ENCODE measurements at places on chromosomes 1 and 21.

- DNase-seq, result no peak
- H3K36me3 ChIP-seq, result no peaks in the 10 kb centered on the region
- H3K4me3 ChIP-seq, result no peak overlapping the region
- no peak overlapping the region for H3K27ac ChIP-seq
- H3K27me3 ChIP-seq, result no peaks in the 10 kb centered on the region
Observed at GRCh38 chr21:17697473-17697872, 84.8 kb upstream of the BTG3 start.

DNA sequence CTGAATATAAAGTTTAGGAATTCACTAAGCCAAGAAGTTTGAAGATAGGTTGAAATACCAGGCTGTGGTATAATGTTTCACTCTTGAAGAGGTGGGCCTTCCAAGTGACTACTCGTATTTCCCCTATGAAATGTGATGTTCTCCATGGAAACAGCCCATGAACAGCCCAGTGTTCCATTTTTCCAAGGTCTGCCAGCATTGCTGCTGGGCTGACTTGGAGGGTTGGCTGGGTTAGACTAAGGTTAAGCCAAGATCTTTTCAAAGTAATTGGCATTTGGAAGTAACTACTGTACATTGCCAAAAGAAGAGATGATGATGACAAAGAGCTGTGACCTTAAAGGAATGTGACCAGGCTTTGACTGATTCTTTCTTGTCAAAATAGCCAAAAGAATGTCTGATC lies 73.8 kb downstream of the RPE65 start:
- no peaks in the 10 kb centered on the region for H3K4me1 ChIP-seq
- no peak overlapping the region for H3K27ac ChIP-seq
- peaks cover 5% of the 10 kb centered on the region for H3K27me3 ChIP-seq
- DNase-seq, result no peak
- no peaks in the 10 kb centered on the region for H3K36me3 ChIP-seq

GRCh38 chr21:44583800-44584147 lies 3.4 kb upstream of the KRTAP10-5 start:
- no peaks in the 10 kb centered on the region for H3K36me3 ChIP-seq
- no peak overlapping the region for H3K4me3 ChIP-seq
- no peak overlapping the region for H3K27ac ChIP-seq
- no peaks in the 10 kb centered on the region for H3K27me3 ChIP-seq
- H3K4me1 ChIP-seq, result no peaks in the 10 kb centered on the region
- no peak for DNase-seq

DNA sequence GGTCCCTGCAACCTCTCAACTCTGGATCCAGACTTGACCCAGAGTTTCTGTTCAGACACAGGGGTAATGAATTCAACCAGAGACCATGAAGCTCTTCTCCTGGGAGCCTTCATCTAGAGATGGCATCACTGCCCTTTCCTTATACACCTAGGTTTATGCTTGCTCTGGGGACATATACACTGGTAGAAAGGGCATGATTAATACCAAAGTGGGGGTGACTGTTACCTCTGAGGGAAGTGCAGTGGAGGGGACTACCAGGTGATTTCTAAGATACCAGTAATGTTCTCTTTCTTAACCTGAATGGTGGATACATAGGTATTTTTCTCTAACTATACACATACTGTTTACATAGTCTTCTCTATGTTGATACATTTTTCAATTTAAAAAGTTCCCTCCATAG lies 48.4 kb downstream of the JAK1 start:
- DNase-seq, result no peak
- no peak overlapping the region for H3K27ac ChIP-seq
- H3K4me1 ChIP-seq, result peaks cover 9% of the 10 kb centered on the region
- no peaks in the 10 kb centered on the region for H3K36me3 ChIP-seq
- H3K4me3 ChIP-seq, result no peak overlapping the region

GRCh38 chr1:212205006-212205405 lies 80.2 kb upstream of the PPP2R5A start:
- H3K4me1 ChIP-seq, result no peaks in the 10 kb centered on the region
- H3K36me3 ChIP-seq, result no peaks in the 10 kb centered on the region
- H3K27me3 ChIP-seq, result no peaks in the 10 kb centered on the region

- no peaks in the 10 kb centered on the region for H3K4me1 ChIP-seq
- H3K27me3 ChIP-seq, result no peaks in the 10 kb centered on the region
- H3K36me3 ChIP-seq, result no peaks in the 10 kb centered on the region
Observed at GRCh38 chr1:107668762-107669161, 296.2 kb downstream of the VAV3 start.

- no peak for DNase-seq
- no peaks in the 10 kb centered on the region for H3K4me1 ChIP-seq
- no peak overlapping the region for H3K27ac ChIP-seq
Observed at GRCh38 chr21:35559829-35560225, 500.5 kb downstream of the SETD4 start.

- no peak overlapping the region for H3K4me3 ChIP-seq
- H3K27ac ChIP-seq, result no peak overlapping the region
- H3K36me3 ChIP-seq, result no peaks in the 10 kb centered on the region
- peaks cover 8% of the 10 kb centered on the region for H3K4me1 ChIP-seq
- DNase-seq, result peak; percentile 72
Observed at GRCh38 chr1:86753700-86754099, 49.3 kb downstream of the SH3GLB1 start.

- no peak for DNase-seq
- H3K4me3 ChIP-seq, result no peak overlapping the region
- H3K36me3 ChIP-seq, result no peaks in the 10 kb centered on the region
Observed at GRCh38 chr1:218249338-218250140, 35.6 kb upstream of the RRP15 start.

- DNase-seq, result no peak
- H3K36me3 ChIP-seq, result peaks cover 81% of the 10 kb centered on the region
- H3K4me1 ChIP-seq, result no peaks in the 10 kb centered on the region
Observed at GRCh38 chr21:40257342-40257741, 390.1 kb downstream of the PCP4 start.

DNA sequence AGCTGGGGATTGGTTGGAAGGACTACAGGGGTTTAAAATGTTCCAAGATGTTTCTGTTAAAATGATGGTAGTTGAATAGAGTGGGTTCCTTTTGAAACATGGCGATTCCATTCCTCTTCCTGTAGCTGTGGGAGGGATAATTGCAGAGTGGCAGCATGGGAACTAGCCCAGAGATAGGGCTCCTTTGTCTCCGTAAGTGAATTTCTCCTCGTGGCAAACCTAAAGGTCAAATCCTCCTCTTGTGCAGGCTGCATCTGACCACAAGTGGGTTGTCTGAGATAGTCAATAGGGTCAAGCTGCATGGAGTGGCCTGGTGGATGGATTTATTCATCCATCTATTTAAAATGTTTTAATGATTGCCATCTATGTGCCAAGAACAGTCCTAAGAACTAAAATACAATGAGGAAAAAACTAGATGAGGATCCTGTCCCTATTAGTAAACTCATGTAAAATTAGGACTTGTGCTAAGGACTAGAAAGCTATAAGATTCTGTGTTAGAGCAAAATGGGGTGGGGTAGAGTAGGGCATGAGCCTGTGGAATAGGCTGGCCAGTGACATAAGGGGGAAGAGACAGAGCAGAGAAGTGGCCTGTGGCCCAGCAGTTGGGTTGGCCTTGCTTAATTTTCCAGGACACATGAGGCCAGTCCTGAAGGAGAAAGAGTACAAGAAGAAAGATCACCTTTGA lies 89.1 kb upstream of the IVNS1ABP start:
- DNase-seq, result no peak
- no peaks in the 10 kb centered on the region for H3K36me3 ChIP-seq
- no peak overlapping the region for H3K4me3 ChIP-seq
- H3K4me1 ChIP-seq, result peaks cover 2% of the 10 kb centered on the region
- no peaks in the 10 kb centered on the region for H3K27me3 ChIP-seq

- no peaks in the 10 kb centered on the region for H3K4me1 ChIP-seq
- no peak overlapping the region for H3K4me3 ChIP-seq
- no peaks in the 10 kb centered on the region for H3K36me3 ChIP-seq
- H3K27me3 ChIP-seq, result no peaks in the 10 kb centered on the region
- no peak overlapping the region for H3K27ac ChIP-seq
- DNase-seq, result no peak
Observed at GRCh38 chr1:64755361-64755760, 10.5 kb downstream of the RAVER2 start.

DNA sequence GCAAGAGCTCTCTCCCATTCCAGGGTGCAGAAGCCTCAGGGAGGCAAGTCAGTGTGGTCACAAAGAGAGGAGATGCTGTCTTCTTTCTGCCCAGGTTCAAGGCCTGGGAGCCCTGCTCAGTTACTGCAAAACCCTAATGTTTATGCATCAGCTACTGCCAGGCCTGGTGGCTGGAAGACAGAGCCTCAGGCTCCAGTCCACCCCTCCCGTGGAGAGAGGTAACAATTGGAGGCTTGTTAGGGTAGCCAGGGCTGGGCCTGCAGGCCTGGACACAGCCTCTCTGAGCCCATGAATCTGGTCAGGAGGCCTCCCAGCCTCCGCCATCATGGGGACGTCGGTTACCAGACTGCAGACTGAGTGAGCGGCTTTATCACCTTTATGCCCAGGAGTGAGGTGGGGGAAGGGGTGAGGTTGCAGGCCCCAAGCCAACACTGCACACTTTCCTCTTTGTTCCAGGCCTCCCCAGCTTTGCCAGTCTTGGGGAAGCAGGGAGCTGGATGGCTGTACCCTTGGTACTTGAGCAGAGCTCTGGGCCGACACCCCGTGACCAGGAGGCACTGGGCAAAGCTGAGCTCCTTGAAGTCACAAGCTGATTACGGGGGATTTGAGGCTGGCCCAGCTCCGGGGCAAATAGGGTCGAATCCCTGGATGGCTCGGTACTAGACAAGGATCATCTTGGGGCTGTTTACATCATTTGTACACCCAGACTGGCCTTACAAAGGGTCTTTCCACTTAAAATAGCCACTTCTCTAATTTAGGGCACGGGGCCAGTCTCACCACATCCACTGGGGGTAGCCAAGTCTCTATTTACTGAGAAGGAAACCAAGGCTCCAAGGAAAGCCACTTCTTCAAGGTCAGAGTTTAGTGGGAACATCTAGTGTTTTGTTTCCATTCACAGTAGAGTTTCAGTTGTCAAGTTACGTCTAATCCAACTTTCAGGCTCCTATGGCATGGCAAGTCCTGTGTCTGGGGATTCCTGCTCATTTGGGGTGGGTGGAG lies 5.2 kb downstream of the SLC2A1 start:
- H3K27ac ChIP-seq, result peak overlapping the region; percentile 16
- H3K4me3 ChIP-seq, result no peak overlapping the region
- H3K4me1 ChIP-seq, result no peaks in the 10 kb centered on the region
- H3K27me3 ChIP-seq, result no peaks in the 10 kb centered on the region
- H3K36me3 ChIP-seq, result peaks cover 10% of the 10 kb centered on the region

DNA sequence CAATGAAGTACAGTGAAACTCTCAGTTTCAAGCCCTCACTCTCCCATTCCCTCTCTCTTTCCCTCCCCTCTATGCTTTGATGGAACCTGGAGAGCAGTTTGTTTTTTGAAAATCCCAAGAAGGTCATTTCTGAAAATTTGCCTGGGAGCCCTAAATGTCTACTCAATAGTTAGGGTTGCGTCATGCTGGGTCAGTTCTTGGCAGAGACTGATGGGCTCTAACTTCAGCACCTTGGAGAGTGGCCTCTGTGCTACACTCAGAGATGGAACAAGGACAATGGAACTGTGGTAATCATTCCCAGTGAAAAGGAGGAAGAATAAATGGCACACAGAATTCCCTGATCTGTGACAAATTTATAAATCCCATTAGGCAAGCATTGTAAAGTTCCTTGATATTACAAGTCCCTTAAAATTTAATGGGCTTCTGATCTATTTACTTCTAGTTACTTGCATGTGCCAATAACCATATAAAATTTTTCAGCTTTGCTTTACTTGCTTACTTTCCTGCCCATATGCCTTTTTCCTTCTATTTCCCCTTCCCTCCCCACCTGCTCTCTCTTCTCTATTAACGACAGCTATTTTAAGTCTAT lies 182.9 kb upstream of the KCND3 start:
- peak; percentile 87 for DNase-seq
- H3K27me3 ChIP-seq, result peaks cover 68% of the 10 kb centered on the region
- no peaks in the 10 kb centered on the region for H3K36me3 ChIP-seq
- H3K4me1 ChIP-seq, result peaks cover 8% of the 10 kb centered on the region
- no peak overlapping the region for H3K4me3 ChIP-seq
- no peak overlapping the region for H3K27ac ChIP-seq

DNA sequence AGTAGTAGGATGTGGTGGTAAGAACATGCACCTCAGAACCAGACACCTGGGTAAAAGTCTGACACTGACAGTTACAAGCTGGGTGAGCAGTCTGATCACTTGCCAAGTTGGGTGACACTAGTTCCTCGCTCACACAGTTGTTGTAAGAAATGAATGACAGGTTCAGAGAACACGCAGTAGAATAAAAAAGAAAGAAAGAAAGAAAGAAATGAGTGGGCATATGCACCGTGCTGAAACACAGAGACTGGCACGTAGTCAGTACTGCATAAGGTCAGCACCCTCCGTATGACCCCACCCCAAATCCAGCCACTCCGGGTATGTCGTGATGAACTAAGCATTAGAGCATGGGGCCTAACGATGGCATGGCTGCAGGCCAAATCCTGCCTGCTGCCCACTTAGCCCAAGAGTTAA lies 90.6 kb downstream of the GLUL start:
- no peak overlapping the region for H3K27ac ChIP-seq
- H3K36me3 ChIP-seq, result no peaks in the 10 kb centered on the region
- DNase-seq, result no peak
- H3K4me1 ChIP-seq, result peaks cover 4% of the 10 kb centered on the region
- no peak overlapping the region for H3K4me3 ChIP-seq
- H3K27me3 ChIP-seq, result no peaks in the 10 kb centered on the region

DNA sequence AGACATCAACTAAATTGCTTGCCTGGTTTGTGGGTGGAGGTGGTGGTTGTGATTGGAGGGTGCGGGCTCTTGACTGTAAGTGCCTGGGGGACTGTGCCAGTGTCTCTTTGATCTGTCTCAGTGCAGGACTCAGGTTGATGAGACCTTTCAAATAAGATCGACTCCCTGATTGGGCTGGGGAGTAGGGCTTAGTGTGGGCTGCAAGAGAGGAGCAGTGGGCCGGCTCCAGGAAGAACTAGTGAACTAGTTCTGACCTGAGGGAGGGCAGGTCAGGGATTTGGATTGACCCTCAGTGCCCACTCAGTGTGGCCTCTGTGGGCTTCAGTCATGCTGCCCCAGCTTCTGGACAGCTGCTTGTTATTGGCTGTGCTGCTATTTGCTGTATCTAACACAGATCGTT lies 130.6 kb upstream of the CACNA1E start:
- no peaks in the 10 kb centered on the region for H3K4me1 ChIP-seq
- no peak overlapping the region for H3K4me3 ChIP-seq
- peak; percentile 16 for DNase-seq
- no peaks in the 10 kb centered on the region for H3K36me3 ChIP-seq
- H3K27ac ChIP-seq, result no peak overlapping the region
- H3K27me3 ChIP-seq, result no peaks in the 10 kb centered on the region

- no peaks in the 10 kb centered on the region for H3K36me3 ChIP-seq
- H3K27me3 ChIP-seq, result peaks cover 13% of the 10 kb centered on the region
- H3K27ac ChIP-seq, result no peak overlapping the region
Observed at GRCh38 chr1:26340047-26340481, 13.9 kb downstream of the CRYBG2 start.

GRCh38 chr1:39646232-39647081 lies 7.0 kb upstream of the HEYL start:
- no peak overlapping the region for H3K4me3 ChIP-seq
- no peaks in the 10 kb centered on the region for H3K36me3 ChIP-seq
- peak overlapping the region; percentile 89 for H3K27ac ChIP-seq
- DNase-seq, result peak; percentile 84

- peak overlapping the region; percentile 67 for H3K27ac ChIP-seq
- peak overlapping the region; percentile 93 for H3K4me3 ChIP-seq
- DNase-seq, result no peak
- H3K4me1 ChIP-seq, result peaks cover 3% of the 10 kb centered on the region
- no peaks in the 10 kb centered on the region for H3K36me3 ChIP-seq
- no peaks in the 10 kb centered on the region for H3K27me3 ChIP-seq
Observed at GRCh38 chr1:203626910-203627246, 246 bp downstream of the ATP2B4 start.

Measured in endodermal cell (in vitro differentiated cells).